ENCODE measurements at places on chromosomes 1 and 21.

GRCh38 chr1:205610036-205610435, 21.8 kb downstream of the ELK4 start:
- DNase-seq, result no peak

- DNase-seq, result no peak
Observed at GRCh38 chr21:32001390-32001789, 128.6 kb downstream of the HUNK start.

- DNase-seq, result no peak
Observed at GRCh38 chr1:43978551-43979260, at the start of gene B4GALT2. Gene B4GALT2, plus strand, starts transcription at chr1:43979210. Its CDS starts 1,951 bp downstream, at chr1:43981161.

GRCh38 chr1:29232387-29232786, 1.7 kb upstream of the MECR start:
- no peak for DNase-seq

- no peak for DNase-seq
Observed at GRCh38 chr1:61169045-61169444, 86.7 kb downstream of the NFIA start.

DNA sequence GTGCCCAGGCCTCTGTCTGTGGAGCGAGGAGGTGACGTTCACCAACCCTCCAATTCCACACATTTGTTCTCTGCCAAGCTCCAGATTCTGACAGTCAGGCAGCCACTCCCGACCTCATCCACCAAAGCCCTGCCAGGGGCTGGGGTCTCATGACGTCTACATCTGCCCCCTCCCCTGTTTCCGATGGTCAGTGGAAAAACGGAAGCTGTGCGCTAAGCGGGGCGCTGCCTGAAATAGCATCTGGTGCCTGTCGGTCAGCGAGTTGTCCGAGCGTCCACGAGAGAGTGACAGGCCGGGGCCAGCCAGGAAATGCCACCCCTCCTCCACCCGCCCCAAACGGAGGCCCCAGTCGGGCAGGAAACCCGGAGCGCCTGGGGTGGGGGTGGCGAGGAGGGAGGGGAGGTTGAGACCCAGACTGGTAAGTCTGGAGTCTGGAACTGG, 3.2 kb upstream of the TAL1 start:
- no peak for DNase-seq

GRCh38 chr1:194644528-194644927, 1458.1 kb upstream of the B3GALT2 start:
- DNase-seq, result no peak

GRCh38 chr1:54453509-54453908, 47.3 kb upstream of the SSBP3 start:
- DNase-seq, result no peak

DNA sequence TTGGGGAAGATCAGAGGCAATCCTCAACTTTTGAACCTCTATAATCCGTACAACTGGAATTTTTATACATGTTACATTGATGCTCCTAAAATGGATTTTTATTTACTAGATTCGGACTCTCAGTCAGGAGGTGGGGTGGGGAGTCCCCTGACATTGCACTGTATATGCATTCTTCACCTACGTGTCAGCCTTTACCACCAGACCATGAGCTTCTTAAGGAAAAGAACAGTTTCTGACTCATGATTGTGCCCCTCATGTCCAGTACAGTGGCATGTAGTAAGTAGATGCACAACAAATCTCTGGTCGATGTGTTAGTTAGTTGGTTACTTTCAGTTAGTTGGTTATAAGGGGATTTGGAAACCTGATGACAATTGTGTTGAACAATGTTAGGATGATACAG, 15.4 kb downstream of the LPAR3 start:
- DNase-seq, result no peak

DNA sequence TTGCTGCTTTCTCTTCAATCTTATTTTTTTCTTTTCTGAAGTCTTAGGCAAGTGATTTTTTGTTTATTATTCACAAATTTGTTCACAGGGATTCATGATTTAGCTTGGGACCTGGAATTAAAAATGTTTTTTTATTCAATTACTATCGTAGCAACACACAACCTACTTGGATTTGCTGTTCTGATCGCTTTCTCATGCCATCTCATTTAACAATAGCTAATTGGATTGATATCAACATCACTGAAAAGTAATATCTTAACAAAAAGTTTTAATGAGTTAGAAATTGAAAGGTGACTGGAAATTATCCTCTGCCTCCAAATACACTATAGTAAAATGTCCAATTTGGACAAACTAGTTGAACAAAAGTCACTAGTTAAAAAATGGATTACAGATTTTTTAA, 32.4 kb downstream of the MAP3K21 start:
- DNase-seq, result no peak

DNA sequence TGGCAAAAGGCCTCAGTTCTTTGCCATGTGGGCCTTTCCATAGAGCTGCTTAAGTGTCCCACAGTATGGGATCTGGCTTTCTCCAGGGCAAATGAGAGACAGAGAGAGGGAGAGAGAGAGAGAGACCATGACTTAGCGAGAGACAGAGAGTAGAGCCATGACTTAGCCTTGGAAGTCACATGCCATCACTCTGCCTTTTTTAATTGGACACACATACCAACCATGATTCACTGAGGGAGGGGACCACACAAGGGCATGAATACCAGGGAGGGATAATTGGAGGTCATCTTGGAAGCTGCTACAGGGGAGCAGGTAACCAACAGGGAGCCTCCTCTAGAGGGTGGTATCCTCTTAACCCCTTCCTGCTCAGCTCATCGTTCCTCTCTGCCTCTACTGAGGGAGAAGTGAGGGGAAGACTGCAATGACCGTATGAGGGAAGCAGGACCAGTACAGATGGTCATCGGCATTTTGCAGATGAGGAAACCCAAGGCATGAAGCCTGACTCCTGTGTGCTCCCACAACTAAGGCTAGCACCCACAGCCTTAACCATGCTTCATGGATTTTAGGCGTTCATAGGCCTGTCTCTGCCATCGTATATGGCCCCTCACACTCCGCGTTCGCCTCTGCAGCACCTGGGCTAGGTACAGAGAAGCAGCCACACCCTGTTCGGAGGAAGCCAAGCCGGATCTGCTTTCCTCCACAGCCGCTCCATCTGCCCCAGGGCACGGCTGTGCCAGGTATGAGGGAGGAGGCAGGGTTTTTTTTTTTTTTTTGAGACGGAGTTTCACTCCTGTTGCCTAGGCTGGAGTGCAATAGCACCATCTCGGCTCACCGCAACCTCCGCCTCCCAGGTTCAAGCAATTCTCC, 38.6 kb downstream of the MEF2D start:
- no peak for DNase-seq

GRCh38 chr1:110585481-110585880, 20.7 kb downstream of the KCNA2 start:
- no peak for DNase-seq

DNA sequence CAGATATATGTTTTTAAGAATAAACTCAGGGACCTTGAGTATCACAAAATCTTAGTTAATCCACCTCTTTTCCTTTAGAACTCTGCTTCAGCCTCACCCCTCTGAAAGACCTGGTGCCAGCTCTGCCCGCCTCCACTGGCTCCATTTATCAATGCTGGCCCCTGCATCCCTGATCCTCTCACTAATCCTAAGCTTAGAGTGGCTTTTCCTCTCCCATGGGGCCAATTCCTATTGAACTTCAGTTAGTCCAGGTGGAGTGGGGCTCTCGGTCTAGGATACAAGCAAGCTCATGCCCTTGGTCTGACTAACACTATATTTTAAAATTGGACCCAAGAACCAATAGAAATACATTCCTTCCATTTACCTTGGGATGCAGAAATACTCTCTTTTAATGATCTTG, 87.0 kb downstream of the RGS7 start:
- DNase-seq, result no peak

- no peak for DNase-seq
Observed at GRCh38 chr21:17900990-17901385, 81.8 kb upstream of the C21orf91 start.

DNA sequence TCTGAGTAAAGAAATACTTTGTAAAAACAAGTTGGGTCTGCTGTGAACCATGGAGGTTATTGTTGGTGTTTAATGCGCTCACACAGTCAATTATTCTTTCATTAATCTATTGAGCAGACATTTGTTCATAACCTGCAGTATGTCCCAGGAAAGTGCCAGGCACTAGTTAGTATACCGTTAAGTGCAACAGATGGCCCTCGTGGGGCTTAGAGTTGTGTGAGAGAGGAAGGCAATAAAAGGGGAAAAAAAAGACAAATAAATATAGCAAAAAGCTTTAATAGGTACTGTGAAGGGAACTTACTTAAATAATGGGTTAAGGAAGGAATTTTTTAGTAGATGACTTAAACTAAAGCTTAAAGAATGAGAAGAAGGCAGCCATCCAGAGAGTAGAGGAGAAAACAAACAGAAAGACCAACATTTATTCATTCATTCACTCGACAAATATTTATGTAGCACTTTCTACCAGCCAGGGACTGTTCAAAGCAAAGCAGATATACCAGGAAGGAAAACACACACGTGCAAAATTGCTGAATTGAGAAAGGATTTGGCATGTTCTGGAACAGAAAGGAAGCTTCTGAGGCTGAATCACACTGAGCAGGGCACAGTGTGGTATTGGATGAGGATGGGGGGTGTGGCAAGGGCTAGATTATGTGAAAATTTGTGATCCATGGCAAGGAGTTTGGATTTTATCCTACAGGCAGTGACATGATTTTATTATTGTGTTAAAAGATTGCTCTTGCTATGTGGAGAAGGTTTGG, 296.1 kb upstream of the SGIP1 start:
- DNase-seq, result no peak

DNA sequence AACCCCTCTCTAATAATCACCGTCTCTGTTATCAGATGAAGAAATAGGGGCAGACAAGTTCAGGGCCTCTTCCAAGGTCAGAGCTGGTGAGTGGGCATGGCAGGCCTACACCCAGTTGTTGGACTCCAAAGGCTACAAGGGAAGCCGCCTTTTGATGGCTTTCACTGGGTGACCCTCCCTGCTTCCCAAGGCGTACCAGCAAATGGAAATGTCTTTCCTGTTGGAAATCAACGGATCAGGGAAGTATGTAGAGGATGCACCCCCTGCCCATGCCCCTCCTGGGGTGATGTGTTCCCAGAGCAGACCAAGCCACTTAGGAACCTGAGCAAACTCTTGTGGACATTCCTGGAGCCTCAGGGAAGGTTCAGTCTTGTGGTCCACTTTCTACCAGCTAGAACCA, 47.4 kb downstream of the LGR6 start:
- DNase-seq, result no peak

GRCh38 chr21:35325953-35326352, 276.9 kb upstream of the RUNX1 start:
- no peak for DNase-seq

GRCh38 chr1:193538680-193539079, 352.3 kb upstream of the B3GALT2 start:
- no peak for DNase-seq

GRCh38 chr1:15703562-15703961, 19.4 kb downstream of the PLEKHM2 start:
- DNase-seq, result no peak

- no peak for DNase-seq
Observed at GRCh38 chr1:26044414-26044813, 1.5 kb downstream of the SLC30A2 start.

DNA sequence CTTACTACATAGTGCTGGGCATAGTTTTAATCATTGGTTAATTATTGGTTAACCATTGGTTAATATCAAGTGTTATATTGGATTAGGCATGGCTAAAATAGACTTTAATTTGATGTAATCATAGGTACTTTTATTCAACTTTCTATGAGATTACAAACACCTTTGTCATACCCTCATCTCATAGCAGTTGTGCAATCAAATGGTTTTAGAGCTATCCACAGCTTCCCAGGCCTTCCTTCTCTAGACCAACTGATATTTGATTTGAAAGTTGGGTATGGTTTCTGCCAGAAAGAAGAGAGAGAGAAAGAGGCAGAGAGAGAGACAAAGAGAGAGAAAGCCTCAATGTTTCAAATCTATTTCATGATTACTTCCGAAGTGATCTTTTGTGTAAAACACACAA, 9.6 kb upstream of the RGS1 start:
- DNase-seq, result no peak

GRCh38 chr1:118861216-118861615, 126.9 kb downstream of the TBX15 start:
- no peak for DNase-seq

DNA sequence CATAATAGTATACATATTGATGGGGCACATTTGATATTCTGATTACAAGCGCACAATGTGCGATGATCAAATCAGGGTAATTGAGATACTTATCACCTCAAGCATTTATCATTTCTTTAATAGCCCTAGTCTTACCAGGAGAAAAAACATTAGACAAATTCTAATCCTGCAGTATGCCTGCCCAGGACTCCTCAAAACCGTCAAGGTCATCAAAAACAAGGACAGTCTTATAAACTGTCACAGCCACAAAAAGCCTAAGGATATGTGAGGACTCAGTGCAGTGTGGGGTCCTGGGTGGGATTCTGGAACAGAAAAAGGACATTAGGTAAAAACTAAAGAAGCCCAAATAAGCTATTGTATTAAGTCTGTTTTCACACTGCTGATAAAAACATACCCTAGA, 19.1 kb downstream of the CAPN9 start:
- DNase-seq, result no peak

- DNase-seq, result no peak
Observed at GRCh38 chr1:30514945-30515344, 208.4 kb downstream of the MATN1 start.

- no peak for DNase-seq
Observed at GRCh38 chr1:203150511-203151297, 23.2 kb downstream of the ADORA1 start.

DNA sequence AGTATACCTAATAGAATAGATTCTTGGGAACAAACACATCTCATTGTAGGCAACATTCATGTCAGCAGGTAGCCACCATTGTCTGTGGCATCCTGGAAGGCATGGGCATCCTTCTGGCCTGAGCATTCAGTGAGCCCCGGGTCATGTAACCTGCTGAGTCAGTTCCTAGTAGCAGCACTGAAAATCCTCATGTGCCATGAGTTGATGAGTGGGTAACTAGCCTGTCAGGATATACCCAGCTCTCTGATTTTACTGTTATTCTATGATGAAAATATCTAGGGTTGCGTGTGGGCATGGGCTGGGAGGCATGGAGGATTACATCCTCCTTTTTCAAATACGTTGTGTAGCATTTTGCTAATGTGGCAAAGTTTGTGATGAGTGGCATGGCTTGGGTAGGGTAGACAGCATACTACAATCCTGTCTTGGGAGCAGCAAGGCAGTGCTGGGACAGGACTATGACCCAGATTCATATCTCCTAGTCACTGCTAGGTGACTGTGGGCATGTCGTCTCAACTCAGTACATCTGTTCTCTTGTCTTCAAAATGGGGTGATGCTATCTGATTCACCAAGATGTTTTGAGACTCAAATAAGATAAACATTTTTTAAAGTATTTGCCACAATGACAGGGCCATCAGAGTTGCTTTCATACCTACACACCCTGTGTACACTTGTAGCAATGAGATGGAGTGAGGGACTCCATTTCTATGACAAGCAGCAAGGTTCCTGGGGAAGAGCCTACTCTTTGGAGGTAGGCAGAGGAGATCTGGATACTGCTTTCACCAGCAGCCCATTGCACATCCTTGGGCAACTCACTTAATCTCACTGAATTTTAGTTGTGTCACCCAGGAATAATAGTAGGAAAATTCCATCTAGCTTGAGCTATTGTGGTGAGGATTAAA, 62.5 kb downstream of the CD58 start:
- no peak for DNase-seq

- no peak for DNase-seq
Observed at GRCh38 chr1:88208389-88208788, 475.7 kb upstream of the PKN2 start.

- no peak for DNase-seq
Observed at GRCh38 chr1:109615879-109616278, 3.5 kb downstream of the GNAT2 start.
